ENCODE measurements at places on chromosomes 4 and X.

GRCh38 chr4:146095091-146095690 is 80.3 kb upstream of the LSM6 start:
- no peak for DNase-seq

DNA sequence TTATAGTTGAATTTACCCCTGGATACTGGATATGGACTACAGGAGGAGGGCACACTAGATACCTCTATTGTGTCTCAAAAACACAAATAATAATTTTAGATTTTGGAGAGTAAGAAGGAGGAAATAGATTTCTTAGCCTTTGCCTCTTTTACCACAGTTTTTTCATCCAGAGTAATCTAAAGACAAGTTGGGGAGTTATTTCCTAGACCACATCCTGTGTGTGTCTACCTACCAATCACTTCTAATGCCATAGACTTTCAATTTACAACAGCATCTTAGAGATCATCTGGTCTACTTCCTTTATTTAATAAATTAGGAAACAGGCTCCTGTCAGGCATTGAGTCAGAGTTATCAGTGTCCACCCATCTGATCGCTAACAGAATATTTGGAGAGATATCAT is 191.5 kb downstream of the EDA start:
- no peak for DNase-seq

- DNase-seq, result peak; percentile 31
These were observed 20.1 kb upstream of the IL3RA start for GRCh38 chrX:1316527-1316926.

GRCh38 chr4:108051343-108051742 is 61.7 kb downstream of the HADH start:
- no peak for DNase-seq

DNA sequence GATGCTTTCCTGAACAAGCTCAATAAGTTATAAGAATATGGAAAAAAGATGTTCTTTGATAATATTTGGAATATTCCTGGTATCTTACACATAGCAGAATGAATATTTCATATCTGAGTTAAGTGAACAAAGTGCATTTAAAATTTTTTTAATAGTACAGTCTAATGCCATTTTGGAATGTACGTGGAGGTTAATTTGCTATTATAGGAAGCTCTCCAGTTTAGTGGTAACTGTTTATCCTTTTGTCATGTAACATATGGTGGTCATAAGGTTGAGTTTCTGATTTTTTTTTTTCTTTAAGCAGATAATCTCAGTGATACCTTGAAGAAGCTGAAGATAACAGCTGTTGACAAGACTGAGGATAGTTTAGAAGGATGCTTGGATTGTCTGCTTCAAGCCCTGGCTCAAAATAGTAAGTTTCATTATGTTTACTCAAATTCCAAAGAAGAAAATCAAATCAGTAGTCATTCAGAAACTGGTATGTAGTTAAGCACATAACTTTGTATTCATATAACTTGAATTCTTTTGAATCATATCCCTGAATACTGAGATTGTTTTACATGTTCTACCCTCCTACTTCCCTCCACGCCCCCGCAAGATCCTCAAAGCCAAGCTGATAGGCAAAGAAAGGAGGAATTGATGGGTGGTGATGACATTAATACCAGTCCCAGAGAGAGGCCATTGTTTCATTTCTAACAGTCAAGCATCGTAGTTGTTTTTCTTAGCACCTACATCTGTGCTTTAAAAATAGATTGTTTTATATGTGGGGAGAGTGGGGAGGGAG is 32.1 kb downstream of the RAP1GDS1 start:
- DNase-seq, result no peak
